ENCODE measurements at places on chromosomes 3 and 15.

- DNase-seq, result no peak
These were observed 103.0 kb upstream of the ARHGEF26 start for GRCh38 chr3:154018100-154018696.

DNA sequence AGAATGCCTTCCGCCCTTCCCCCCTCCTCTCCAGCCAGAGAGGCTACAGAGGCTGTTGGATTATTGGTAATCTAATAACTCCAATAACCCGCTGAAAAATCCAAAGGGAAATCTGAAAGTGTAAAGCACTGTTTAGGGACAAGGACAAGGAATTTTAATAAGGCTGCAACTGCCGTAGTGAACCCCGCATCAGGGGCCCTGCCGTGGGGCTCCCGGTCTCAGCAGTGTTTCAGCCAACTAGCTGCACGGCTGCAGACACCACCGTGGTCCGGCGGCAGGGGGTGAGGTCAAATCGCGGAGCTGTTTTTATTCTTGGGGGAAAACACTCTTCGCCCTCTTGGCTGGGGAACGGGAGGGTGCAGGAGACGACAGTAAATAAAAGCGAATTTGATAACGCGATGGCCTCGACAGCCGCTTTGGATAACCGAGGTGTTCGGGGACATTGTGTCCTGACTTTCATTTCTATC is 6.1 kb downstream of the BCL6 start:
- DNase-seq, result no peak

DNA sequence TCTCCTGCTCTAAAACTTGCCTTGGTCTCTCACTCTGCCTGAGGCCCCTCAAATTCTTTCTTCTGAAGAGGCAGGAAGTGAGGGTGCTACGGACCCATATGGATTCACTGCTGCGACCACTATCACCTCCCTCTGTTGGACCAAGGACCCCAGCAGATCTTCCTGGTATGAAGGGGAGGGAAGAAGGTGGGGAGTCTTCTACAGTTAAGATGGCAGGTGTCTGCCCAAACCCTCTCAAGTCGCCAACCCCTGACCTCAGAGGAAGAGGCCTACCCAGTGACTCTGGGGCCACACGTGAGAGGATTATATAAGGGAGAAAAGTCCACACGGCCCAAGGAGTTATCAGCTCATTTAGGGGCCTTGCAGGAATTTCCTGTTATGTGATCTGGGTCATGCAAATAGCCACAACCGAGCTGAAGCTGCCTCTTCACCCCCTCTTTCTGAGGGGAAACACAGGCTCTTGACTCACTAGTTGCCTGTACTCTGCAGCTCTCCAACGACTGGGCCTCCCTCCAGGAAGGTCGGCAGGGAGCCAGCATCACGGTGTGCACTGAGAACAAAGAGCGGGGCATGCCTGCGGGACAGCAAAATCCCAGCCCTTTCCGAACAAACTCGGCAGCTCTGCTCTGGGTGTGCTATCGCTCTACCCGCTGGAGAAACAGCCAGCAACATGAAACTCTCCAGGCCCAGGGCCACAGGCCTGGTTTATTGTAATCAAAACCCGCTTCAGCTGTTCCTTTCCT is 116.0 kb downstream of the XXYLT1 start:
- no peak for DNase-seq

DNA sequence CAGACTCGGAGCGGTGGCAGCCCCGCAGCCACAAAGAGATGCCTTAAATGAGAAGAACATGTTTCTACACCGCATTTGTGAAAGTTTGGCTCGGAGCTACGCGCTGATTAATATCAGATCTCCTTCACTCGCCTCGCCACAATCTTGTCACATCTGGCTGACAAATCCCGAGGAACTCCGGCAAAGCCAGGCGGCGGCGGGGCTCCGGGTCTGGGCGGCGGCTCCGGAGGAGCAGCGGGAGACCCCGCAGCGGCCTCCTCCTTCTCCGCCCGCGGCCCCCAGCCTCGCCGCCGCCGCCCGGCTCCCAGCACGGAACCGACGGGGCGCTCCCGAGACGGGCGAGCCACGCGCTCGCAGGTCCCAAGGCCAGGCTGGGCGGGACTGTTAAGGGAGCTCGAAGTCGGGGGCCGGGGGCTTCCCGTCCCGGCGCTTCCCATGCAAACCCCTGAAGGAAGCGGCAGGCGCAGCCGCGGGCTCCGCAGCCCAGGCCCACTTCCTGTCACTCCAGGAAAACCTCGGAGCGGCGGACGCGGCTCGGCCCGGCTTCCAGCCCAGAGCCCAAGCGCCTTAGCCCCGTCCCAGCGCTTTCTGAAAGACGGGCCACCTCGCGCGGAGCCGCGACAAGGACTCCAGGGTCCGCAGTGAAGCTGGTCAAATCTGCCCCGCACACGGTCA is 1.2 kb downstream of the BNC1 start:
- DNase-seq, result no peak

DNA sequence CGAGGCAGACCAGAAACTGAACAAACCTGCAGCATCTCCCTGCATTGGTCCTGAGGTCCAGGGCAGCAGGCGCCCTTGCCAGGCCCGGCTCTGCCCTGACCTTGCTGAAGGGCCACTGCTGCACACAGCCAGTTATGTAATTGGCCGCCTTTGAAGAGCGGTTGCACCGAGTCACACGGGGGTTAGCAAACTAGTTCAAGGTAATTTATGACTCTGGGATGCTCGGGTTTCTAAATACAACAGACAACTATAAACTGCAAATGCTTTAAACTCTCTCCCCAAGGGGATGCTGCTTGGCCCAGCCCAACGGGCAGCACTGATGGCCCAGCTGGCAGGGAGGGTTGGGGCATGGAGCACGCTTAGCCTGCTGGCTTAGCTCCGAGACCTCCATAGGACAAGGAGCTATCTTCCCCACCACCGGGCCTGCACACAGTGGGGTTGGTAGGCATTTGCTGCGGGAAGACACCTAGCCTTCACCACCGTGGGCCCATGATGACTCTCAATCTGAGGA is 60.3 kb upstream of the IQSEC1 start:
- no peak for DNase-seq

- DNase-seq, result no peak
These were observed 115.3 kb downstream of the KCNH8 start for GRCh38 chr3:19263606-19264005.

DNA sequence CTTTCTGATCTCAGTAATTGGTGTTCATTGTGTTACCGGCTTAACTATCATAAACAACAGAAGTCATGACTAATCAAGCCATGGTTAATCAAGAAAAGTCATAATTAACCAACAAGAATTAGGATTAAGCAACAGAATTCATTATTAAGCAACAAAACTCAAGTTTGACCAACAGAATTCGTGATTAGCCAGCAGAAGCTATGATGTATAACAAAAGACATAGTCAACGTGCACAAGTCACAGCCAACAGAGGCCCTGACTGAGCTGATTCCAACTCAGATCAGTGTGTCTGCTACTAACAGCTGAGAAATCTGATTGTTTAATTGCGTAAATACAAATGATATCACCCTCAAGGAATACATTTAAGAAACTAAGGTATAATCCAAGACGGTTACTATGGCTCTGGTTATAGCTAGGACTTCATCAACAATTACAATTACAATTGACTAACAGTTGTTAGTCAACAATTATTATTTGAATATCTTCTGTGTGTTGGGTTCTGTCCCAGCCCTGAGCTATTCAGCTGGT is 67.7 kb downstream of the RARB start:
- DNase-seq, result no peak

DNA sequence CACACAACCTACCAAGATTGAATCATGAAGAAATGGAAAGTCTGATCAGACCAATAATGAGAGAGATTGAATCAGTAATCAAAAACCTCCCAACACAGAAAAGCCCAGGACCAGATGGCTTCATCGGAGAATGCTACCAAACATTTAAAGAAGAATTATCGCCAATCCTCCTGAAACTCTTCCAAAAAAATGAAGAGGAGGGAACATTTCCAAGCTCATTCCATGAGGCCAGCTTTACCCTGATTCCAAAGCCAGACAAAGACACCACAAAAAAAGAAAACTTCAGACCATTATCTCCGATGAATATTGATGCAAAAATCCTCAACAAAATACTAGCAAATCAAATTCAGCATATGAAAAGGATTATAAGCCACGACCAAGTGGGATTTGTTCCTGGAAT is 94.1 kb downstream of the SENP2 start:
- no peak for DNase-seq

- no peak for DNase-seq
These were observed 693 bp downstream of the CD200 start for GRCh38 chr3:112333381-112334317.

- no peak for DNase-seq
These were observed 7.4 kb downstream of the A4GNT start for GRCh38 chr3:138124706-138125355.

- no peak for DNase-seq
These were observed 1.3 kb upstream of the ZIC4 start for GRCh38 chr3:147407498-147408187.

DNA sequence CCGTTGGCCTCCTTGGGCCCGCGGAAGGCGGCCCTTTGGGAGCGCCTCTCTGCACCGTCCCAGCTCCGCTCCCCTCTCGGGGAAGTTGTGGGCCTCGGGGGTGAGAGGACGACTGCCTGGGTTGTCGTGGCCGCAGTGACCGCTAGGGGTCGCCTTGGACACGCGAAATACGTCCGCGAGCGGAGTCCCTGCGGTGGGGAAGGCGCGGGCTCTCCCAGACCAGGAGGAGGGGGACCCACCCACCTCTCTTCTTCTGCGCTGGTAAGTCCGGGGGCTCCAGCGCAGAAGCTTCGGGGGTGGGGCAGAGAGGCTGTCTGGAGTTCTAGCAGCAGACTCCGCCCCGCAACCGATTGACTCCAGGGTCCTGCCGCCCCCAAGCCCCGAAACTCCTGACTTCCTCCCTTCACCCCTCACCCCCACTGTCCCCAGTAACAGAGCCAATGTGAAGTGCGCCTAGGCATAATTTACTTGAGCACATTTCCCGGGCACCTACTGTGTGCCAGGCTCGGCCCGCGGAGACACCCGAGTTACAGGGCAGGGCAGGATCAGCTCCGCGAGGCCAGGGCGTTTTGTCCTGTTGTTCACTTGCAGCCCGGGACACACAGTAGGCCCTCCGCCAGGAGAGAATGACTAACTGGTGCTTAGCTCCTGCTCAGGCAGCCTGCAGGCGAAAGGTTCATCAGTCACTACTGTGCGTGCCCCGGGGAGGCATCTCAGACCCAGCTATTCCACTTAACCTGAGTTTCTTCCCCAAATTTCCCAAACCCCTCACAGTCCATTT is 32.8 kb downstream of the DNASE1L3 start:
- DNase-seq, result peak; percentile 83

DNA sequence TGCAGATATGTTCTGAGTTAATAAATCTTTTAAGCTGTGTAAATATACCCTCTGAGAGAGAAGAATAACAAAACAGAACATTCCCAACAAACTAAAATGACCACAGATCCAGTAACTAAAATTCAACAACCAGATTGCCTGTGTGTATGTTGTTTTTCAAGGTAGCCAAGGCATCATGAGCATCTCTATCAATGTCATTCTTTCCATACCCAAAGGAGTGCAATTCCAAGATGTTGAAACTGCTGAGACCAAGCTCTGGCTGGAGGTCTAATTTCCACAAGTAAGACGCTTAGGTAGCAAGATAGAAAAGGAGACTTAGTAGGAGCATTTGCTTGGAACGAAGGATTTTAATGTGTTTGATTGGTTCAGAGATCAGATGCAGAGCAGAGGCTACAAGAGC is 276.3 kb downstream of the RBMS3 start:
- DNase-seq, result no peak

GRCh38 chr15:50880206-50880605 is 28.3 kb upstream of the AP4E1 start:
- DNase-seq, result no peak

GRCh38 chr15:92164327-92165000 is 229.2 kb upstream of the ST8SIA2 start:
- DNase-seq, result no peak

GRCh38 chr3:195508185-195508584 is 34.9 kb downstream of the PPP1R2 start:
- DNase-seq, result no peak

DNA sequence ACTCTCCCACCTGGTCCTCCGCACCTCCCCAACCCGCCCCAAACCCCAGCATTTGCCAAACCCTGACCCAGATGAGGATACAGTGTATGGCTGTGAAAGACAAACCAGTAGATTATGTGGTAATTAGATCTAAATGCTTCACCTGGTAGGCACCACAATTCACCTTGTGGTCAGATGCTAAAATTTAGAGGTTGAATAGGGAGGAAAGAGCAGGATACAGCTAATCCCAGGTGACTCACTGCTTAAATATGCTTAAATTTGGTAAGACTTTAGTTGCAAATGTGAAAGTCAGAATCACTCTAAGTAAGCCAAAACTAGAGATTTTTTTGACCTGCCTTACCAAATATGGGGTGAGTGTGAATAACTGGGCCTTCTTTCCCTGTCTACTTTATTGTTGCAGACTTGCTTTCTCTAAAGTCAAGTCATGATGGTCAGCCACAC is 105.5 kb downstream of the MME start:
- no peak for DNase-seq

GRCh38 chr15:101470548-101471239 is 18.8 kb downstream of the PCSK6 start:
- no peak for DNase-seq

- no peak for DNase-seq
These were observed 856.4 kb upstream of the ALCAM start for GRCh38 chr3:104510131-104510849.

DNA sequence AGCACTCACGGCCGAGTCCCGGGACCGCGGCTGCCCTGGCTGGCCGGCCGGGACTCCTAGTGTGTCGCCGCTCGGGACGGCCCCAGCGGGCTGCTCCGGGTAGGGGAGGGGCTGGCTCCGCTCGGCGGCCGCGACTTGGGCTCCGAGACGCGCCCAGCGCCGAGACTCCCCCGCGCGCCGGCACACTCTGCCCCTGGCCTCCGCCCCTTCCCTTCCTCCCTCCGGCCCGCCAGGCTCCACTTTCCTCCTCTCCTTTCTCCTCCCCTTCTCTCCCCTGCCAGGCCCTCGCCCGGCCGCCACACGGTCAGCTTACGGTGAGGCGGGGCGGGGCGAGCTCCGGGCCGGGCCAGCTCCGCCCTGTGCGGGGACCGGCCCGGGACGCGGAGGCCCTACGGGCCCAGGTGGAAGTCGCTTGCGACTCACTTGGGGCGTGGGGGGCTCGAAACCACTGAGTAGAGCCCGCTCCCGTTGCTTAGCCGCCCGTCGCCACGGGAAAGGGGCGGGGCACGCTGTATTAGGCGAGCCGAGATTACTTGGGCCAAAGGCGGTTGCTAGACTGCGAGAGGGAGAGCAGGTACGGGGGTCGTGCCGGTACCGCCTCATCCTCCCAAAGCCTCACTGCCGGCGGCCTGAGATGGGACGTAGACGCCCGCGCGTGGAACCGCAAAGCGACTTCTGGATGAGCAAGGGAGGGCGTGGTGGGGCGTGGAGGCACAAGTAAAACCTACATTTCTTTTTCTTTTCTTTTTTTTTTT is at the start of gene ITGB5:
Gene ITGB5, minus strand, starts transcription at position 189 of the 755 bp plus-strand sequence. CDS start 365 bp downstream, outside the sequence.
- DNase-seq, result peak; percentile 17

Data from stimulated activated CD8-positive, alpha-beta memory T cell treated with anti-CD3 and anti-CD28 coated beads, Interleukin-2, amount 100 ng/mL, for 48 hours (primary cell).